Neural crest cell (in vitro differentiated cells): ENCODE measurements at places on chromosomes 1 and 21. TPM values are rescaled to one million over a fixed set of nuclear protein-coding genes. Genes with fewer than 3 reads are reported as not detected.
A peak's percentile ranks its signal among the peaks of the same experiment; 100 is the strongest.

DNA sequence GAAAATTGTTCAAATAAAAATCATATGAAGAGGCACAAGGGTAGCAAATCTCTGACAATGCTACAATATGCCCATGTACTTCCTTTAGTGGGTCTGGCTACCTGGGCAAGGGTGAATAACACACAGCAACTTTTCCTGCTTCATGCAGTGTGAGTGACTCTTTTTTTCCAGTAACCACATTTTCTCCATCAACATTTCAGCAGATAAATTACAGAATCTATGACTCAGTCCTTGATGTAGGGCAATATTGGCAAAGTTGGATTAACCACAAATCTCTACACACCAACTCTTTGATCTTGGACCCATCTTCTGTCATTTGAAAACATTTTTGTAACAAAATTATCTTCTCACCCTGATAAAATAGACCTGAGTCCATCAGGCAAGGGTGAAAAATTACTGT is 31.7 kb downstream of the ERICH3 start:
- H3K27ac ChIP-seq, result no peak overlapping the region
- H3K4me3 ChIP-seq, result no peak overlapping the region
- no peak for DNase-seq
- no peaks in the 10 kb centered on the region for H3K27me3 ChIP-seq
- H3K4me1 ChIP-seq, result no peaks in the 10 kb centered on the region

GRCh38 chr1:51342591-51343206 is 12.3 kb upstream of the TTC39A start:
- peaks cover 22% of the 10 kb centered on the region for H3K4me1 ChIP-seq
- H3K36me3 ChIP-seq, result no peaks in the 10 kb centered on the region
- no peak for DNase-seq
- peaks cover 52% of the 10 kb centered on the region for H3K27me3 ChIP-seq
- no peak overlapping the region for H3K4me3 ChIP-seq
- H3K27ac ChIP-seq, result no peak overlapping the region

- H3K4me3 ChIP-seq, result peak overlapping the region; percentile 39
- H3K27me3 ChIP-seq, result no peaks in the 10 kb centered on the region
- H3K27ac ChIP-seq, result peak overlapping the region; percentile 94
- peaks cover 2% of the 10 kb centered on the region for H3K36me3 ChIP-seq
- H3K4me1 ChIP-seq, result peaks cover 63% of the 10 kb centered on the region
Measured at GRCh38 chr1:81832573-81832972, 31.8 kb downstream of the ADGRL2 start.

- no peak for DNase-seq
- H3K36me3 ChIP-seq, result no peaks in the 10 kb centered on the region
- no peak overlapping the region for H3K27ac ChIP-seq
- H3K4me3 ChIP-seq, result peak overlapping the region; percentile 65
- no peaks in the 10 kb centered on the region for H3K27me3 ChIP-seq
- peaks cover 13% of the 10 kb centered on the region for H3K4me1 ChIP-seq
Measured at GRCh38 chr1:53330819-53331218, 2.9 kb upstream of the LRP8 start.

DNA sequence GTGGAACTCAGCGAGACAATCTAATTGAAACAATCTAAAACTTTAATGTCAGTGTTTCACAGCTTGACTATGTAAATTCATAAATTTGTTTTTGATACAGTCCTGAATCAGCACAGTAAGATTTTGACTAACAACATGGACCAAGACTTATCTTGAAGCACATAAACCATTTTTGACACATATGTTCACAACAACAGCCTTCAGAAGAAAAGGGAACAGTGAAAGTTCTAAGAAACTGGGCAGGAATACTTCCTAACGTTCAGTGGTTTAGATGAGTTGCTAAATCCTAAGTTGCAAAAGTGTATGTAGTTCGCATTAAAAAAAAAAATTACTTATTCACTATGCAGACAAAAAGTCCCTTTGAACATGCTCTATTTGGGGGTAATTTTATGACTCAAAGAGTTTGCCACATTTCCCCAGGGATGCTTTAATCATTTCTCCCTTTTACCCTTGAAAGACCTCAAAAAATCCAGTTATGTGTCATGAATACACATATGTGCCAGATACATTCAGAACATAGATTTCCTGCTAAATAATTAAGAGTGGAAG is 120.2 kb downstream of the MRPL39 start:
- no peak overlapping the region for H3K27ac ChIP-seq
- no peak for DNase-seq
- no peak overlapping the region for H3K4me3 ChIP-seq

DNA sequence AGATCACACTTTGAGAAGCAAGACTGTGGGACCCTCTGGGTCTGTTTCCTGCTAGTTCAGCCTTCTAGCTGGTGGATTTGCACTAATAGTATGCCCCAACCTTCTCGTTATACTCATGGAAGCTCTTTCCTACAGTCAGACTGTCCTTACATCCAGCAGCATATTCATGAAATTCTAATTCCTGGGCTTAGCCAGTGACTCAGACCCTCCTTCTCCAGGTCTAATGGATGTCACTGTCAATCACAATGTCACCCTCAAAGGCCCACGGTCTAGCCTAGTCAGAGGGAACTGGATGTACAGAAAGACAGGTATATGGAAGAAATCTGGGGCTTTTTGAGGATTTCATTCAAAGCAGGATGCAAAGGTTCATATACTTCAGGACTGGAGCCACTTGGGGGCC is 72.4 kb downstream of the KCNJ15 start:
- H3K4me1 ChIP-seq, result peaks cover 9% of the 10 kb centered on the region
- no peaks in the 10 kb centered on the region for H3K36me3 ChIP-seq
- no peak overlapping the region for H3K27ac ChIP-seq
- no peak overlapping the region for H3K4me3 ChIP-seq

The CFAP126 gene
- not detected in 2 replicates for total RNA-seq

GRCh38 chr1:36859926-36860325 is 174.4 kb downstream of the GRIK3 start:
- H3K4me3 ChIP-seq, result no peak overlapping the region
- H3K27me3 ChIP-seq, result no peaks in the 10 kb centered on the region
- no peak for DNase-seq
- peaks cover 23% of the 10 kb centered on the region for H3K4me1 ChIP-seq

The EXTL1 gene
- total RNA-seq, result 7.6 and 8.1 TPM in 2 replicates

GRCh38 chr1:186042230-186042629 is 308.0 kb downstream of the HMCN1 start:
- H3K4me1 ChIP-seq, result no peaks in the 10 kb centered on the region
- DNase-seq, result no peak
- no peak overlapping the region for H3K4me3 ChIP-seq

GRCh38 chr1:109118089-109118488 is 4.2 kb downstream of the ELAPOR1 start:
- H3K27me3 ChIP-seq, result peaks cover 57% of the 10 kb centered on the region
- H3K4me3 ChIP-seq, result no peak overlapping the region
- H3K36me3 ChIP-seq, result no peaks in the 10 kb centered on the region
- no peak for DNase-seq

DNA sequence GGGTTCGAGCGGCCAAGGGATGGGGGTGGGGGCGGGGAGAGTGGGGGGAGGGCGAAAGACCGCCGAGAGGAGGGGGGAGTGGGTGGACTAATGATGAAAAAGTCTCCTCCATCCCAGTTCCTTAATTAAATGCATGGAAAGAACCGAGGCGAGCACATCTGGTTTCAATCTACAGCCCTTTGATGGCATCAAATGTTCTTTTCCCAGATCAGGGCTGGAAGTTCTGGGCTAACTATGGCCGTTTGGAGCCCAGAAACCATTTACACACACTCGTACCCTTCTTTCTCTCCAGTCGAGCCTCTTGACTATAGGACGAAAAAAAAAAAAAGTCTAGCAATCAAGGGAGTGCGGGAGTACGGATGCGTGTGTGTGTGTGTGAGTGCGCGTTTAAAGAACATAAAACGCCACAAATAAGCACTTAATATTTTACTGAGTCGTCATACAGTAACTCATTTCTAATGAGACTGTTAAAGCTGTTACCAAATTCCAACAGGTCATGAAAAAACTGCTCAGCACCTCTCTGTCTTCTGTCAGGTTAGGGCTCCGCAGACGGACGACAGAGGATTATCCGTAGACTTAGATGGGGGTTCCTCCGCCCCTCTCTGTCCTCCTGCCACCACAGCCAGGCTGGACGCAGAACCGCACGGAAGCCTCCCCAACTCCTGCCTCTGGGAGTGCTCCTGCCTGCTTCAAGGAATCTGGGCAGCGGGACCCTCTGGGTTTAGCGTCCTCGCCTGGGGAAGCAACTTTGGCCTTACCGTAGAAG is 2.1 kb upstream of the PRRX1 start:
- H3K4me3 ChIP-seq, result peak overlapping the region; percentile 71
- H3K27ac ChIP-seq, result no peak overlapping the region
- peaks cover 38% of the 10 kb centered on the region for H3K4me1 ChIP-seq
- peaks cover 5% of the 10 kb centered on the region for H3K36me3 ChIP-seq

DNA sequence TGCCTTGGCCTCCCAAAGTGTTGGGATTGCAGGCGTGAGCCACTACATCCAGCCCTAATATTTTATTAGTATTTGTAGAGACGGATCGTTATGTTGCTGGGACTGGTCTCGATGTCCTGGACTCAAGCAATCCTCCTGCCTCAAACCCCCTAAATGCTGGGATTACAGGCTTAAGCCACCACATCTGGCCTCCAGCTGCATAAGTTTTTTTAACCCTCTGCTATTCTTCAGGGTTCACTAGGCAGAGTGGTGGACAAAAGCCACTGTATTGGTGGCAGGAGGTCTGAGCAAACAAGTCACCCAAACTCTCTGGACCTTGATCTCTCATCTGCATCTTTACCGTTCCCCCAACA is 10.1 kb upstream of the CLIC4 start:
- H3K4me1 ChIP-seq, result peaks cover 30% of the 10 kb centered on the region
- H3K4me3 ChIP-seq, result no peak overlapping the region
- no peak for DNase-seq
- peak overlapping the region; percentile 50 for H3K27ac ChIP-seq
- no peaks in the 10 kb centered on the region for H3K36me3 ChIP-seq

DNA sequence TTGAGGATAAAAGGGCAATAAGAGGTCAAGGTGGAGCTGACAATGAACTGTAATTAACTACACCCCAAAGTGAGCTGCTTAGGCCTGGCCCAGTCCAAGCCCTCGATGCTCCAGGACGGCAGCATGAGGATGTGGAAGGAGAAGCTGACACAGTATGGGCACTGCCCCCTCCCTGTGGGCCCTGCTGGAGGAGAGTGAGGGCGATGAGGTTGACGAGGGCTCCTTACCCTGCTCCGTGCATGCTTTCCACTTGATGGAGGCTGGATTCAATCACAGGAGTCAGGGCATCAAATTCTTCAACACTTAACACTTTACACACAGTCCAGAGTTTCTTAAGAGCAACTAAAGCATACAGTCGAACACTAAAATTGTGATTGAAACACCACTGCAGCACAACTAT is 32.4 kb downstream of the COA6 start:
- no peak overlapping the region for H3K27ac ChIP-seq
- H3K36me3 ChIP-seq, result peaks cover 4% of the 10 kb centered on the region
- H3K4me1 ChIP-seq, result no peaks in the 10 kb centered on the region
- DNase-seq, result no peak
- no peaks in the 10 kb centered on the region for H3K27me3 ChIP-seq
- H3K4me3 ChIP-seq, result no peak overlapping the region

GRCh38 chr21:45041351-45041805 is 33.0 kb upstream of the ADARB1 start:
- DNase-seq, result no peak
- peaks cover 23% of the 10 kb centered on the region for H3K27me3 ChIP-seq
- peaks cover 9% of the 10 kb centered on the region for H3K4me1 ChIP-seq
- H3K4me3 ChIP-seq, result no peak overlapping the region
- H3K27ac ChIP-seq, result no peak overlapping the region

GRCh38 chr21:37427221-37427620 is 60.6 kb downstream of the DYRK1A start:
- H3K4me1 ChIP-seq, result peaks cover 54% of the 10 kb centered on the region
- H3K36me3 ChIP-seq, result peaks cover 19% of the 10 kb centered on the region
- DNase-seq, result no peak
- no peaks in the 10 kb centered on the region for H3K27me3 ChIP-seq
- no peak overlapping the region for H3K4me3 ChIP-seq

The ZBTB8B gene
- 3.1 and 3.3 TPM in 2 replicates for total RNA-seq

GRCh38 chr1:243288062-243288461 is 32.2 kb downstream of the SDCCAG8 start:
- H3K27me3 ChIP-seq, result no peaks in the 10 kb centered on the region
- no peak for DNase-seq
- H3K4me1 ChIP-seq, result peaks cover 10% of the 10 kb centered on the region
- no peak overlapping the region for H3K27ac ChIP-seq
- no peak overlapping the region for H3K4me3 ChIP-seq

DNA sequence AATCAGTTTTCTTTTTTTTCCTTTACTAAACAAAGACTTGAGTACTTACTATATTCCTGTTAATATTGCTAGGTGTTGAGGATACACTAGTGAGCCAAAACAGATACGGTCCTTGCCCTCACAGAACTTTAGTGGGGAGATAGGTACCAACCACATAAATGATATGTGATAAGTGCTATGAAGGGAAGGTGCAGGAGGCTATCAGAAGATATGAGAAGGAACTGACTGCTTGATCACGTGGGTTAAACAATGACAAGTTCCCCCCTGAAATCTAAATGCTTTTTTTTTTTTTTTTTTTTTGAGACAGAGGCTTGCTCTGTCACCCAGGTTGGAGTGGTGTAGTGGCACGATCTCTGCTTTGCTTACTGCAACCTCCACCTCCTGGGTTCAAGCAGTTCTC is 25.0 kb downstream of the RBM15 start:
- no peak overlapping the region for H3K4me3 ChIP-seq
- peaks cover 17% of the 10 kb centered on the region for H3K4me1 ChIP-seq
- no peak overlapping the region for H3K27ac ChIP-seq
- no peak for DNase-seq

- H3K36me3 ChIP-seq, result peaks cover 8% of the 10 kb centered on the region
- no peak for DNase-seq
- H3K27ac ChIP-seq, result no peak overlapping the region
- H3K4me1 ChIP-seq, result no peaks in the 10 kb centered on the region
- no peaks in the 10 kb centered on the region for H3K27me3 ChIP-seq
Measured at GRCh38 chr21:38959692-38960061, 153.9 kb downstream of the ETS2 start.

The RCSD1 gene
- total RNA-seq, result 2.3 and 3.0 TPM in 2 replicates

The LCE3A gene
- total RNA-seq, result not detected in 2 replicates

DNA sequence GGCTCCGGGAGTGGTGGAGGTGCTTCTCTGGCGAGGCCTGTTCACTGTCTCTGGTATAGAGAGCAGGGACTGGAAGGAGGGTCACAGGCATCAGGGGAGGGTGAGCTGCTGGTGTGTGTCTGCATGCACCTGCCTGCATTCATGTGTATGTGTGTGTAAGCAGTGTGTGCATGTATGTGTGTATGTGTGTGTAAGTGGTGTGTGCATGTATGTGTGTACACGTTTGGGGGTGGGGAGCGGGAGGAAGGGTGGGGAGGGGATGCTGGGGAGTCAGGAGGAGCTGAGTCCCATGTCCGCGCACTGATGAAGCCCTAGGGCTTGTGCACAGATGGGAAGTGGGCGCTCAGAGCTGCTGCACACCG is 49.0 kb downstream of the ARHGEF16 start:
- H3K27ac ChIP-seq, result no peak overlapping the region
- no peaks in the 10 kb centered on the region for H3K36me3 ChIP-seq
- H3K4me1 ChIP-seq, result no peaks in the 10 kb centered on the region
- no peaks in the 10 kb centered on the region for H3K27me3 ChIP-seq
- no peak overlapping the region for H3K4me3 ChIP-seq

DNA sequence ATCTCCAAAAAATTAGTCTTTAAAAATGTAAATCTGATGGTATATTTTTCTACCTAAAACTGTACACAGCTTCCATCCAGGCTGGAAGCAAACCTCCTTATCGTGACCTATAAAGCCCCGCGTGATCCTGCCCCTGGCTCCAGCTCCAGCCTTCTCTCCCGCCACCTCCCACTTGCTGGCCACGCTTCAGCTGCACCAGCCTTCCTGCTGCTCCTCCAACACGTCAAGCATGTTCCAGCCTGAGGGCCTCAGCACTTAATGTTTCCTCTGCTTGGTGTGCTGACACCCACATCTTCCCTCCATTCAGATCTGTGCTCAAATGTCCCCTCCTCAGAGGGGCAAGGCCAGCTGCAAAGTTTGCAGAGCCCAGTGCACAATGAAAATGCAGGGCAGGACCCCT is 123.5 kb upstream of the MAGI3 start:
- no peak overlapping the region for H3K27ac ChIP-seq
- no peaks in the 10 kb centered on the region for H3K4me1 ChIP-seq
- no peak overlapping the region for H3K4me3 ChIP-seq
- DNase-seq, result no peak
- H3K36me3 ChIP-seq, result no peaks in the 10 kb centered on the region
